ENCODE measurements at places on chromosomes 5 and 9.

- DNase-seq, result no peak
These were observed 176.7 kb upstream of the ZNF608 start for GRCh38 chr5:124923131-124923530.

- DNase-seq, result no peak
These were observed 15.8 kb downstream of the RAB14 start for GRCh38 chr9:121185774-121186403.

DNA sequence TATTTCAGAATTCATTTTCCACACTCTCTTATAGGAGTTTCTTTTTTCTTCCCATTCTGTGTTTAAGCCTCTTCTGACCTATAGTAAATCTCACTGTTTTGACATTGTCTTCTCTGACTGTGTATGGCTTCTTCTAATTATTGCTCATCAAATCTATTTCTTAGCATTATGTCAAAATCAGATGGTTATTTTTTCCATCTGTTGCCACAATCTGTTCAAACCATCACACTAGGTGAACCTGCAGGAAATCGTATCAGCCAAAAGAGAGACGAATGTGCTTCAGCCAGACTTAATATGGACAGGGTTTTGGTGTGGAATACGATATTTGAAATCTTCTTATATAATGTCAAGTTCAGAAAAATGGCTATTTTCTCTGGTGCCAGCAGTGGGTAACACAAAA is 15.9 kb upstream of the SEMA4D start:
- DNase-seq, result no peak

- DNase-seq, result no peak
These were observed 1.3 kb upstream of the PRR7 start for GRCh38 chr5:177445052-177445916.

DNA sequence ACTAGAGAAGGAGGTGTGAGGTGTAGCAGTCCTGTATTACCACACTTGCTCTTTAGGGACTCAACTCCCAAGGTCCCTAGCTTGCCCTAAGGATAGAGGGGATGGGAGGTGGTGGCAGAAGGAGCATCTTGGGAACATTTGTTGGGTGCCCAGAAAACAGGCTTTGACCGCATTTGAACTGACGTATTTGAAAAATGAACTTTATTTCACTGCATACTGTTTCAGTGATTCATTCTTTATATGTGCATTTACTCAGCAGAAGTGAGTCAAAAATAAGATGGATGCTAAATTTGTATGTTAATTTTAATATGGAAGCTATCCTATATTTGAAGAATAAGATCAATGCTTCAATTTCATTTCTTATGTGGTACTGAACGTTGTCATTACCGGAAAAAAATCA is 18.7 kb downstream of the DMRT3 start:
- no peak for DNase-seq

DNA sequence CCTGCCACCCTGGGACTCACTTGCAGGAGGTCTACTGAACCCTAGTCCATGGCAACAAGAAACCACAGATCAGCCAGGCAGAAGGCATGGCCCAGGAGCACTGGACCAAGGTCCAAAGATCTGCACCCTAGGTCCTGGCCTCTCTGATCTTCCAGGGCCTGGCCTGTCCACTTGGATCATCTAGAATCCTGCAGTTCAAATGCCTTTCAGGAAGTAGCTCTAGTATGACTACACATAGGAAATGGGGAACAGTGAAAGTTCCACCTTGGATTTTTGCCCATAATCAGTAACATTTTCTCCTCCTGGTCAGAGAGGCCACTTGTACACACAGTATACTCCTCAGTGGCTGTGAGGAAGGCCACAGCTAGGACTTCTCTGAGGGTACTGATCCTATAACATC is 11.5 kb downstream of the ANXA6 start:
- no peak for DNase-seq

- no peak for DNase-seq
These were observed 46.2 kb downstream of the LHFPL2 start for GRCh38 chr5:78602400-78602799.

DNA sequence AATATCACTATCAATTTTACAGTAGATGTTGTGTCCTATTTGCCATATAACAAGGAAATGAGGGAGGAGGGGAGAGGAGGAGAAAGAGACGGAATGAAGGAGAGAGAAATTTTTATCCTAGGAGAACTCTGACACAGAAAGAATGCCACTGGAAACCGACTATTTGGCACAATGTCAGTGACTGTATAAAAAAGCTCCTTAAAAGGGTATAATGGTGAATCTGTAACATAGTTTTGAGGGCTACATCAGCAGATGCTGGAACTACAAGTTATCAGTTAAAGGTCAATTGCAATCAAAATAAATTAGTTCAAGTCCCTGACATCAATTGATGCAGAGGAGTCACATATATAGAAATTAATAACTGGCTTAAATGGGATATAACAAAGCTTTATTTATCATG is 5.7 kb downstream of the EDIL3 start:
- no peak for DNase-seq

DNA sequence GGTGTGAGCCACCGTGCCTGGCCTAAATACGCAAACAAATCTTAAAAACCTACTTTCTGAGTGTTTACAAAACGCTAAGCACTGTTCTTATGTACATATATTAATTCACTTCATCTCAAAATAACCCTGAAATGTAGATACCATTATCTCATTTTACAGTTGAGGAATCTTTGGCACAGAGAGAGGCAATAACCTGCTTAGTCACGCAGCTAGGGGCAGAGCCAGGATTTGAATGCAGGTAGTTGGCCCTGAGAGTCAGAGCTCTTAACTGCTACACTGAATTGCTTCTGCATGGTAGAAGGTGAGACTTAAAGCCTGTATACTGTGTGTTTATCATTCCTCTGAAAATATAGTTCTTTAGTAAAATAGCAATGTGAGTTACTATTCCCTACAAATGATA is 21.9 kb downstream of the ARHGEF37 start:
- no peak for DNase-seq

GRCh38 chr9:93053781-93054331 is 4.6 kb upstream of the SUSD3 start:
- no peak for DNase-seq

- DNase-seq, result no peak
These were observed 55.9 kb downstream of the DAP start for GRCh38 chr5:10704949-10705621.

GRCh38 chr5:8299716-8300115 is 430.8 kb downstream of the MTRR start:
- DNase-seq, result no peak

DNA sequence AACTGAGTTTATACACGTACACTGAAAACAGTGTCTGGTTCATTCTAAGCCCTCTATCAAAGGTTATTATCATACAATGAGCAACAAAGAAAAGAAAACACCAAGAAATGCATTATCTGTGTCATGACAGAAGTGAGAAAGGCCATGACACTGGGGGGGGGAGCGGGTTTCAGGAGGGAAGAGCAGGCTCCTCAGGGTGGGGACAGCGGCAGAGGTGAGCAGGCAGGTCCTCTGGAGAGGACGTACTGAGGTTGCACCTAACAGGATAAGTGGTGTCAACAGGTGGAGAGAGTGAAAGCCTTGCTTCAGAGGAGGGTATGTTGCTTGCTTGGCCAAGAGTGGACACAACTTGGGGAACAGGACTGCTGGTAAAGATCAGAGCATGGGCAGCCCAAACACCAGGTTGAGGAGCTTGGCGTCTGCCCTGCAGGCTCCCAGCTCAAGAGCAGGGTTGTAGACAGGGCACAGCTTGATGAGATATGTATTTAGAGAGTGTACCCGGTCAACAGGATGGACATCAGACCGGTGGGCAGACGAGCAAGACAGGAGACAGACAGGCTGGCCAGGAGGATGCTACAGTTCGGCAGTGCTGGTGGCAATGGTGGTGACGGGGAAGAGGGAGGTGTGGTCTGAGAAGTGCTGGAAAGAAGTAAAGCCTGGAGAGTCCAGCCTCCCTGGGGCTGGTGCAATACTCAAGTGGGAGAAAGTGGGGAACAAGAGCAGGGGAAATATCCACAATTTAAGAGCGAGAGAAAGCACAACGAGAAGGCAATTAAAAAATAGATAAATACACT is 10.3 kb downstream of the WHRN start:
- DNase-seq, result no peak

GRCh38 chr5:116420540-116420939 is 154.1 kb downstream of the SEMA6A start:
- DNase-seq, result no peak

DNA sequence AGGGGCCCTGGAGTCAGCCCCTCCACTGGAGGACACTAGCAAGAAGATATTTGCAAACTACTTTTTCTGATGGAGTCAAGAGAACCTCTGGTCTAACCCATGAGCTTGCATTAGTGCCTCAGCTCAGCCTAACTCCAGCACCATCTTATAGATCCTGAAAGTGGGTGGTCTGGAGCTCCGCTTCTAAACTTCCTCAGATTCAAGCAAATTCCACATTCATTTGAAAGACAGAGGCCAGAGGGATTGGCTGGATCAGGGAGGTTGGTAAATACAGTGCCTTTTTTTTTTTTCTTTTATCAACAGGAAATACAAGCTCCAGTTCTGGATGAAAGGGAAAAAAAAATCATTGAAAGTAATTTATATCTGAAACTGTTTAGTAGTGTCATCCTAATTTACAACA is 99.9 kb downstream of the ENC1 start:
- DNase-seq, result no peak

GRCh38 chr9:3434594-3434993 is 91.2 kb downstream of the RFX3 start:
- DNase-seq, result no peak

DNA sequence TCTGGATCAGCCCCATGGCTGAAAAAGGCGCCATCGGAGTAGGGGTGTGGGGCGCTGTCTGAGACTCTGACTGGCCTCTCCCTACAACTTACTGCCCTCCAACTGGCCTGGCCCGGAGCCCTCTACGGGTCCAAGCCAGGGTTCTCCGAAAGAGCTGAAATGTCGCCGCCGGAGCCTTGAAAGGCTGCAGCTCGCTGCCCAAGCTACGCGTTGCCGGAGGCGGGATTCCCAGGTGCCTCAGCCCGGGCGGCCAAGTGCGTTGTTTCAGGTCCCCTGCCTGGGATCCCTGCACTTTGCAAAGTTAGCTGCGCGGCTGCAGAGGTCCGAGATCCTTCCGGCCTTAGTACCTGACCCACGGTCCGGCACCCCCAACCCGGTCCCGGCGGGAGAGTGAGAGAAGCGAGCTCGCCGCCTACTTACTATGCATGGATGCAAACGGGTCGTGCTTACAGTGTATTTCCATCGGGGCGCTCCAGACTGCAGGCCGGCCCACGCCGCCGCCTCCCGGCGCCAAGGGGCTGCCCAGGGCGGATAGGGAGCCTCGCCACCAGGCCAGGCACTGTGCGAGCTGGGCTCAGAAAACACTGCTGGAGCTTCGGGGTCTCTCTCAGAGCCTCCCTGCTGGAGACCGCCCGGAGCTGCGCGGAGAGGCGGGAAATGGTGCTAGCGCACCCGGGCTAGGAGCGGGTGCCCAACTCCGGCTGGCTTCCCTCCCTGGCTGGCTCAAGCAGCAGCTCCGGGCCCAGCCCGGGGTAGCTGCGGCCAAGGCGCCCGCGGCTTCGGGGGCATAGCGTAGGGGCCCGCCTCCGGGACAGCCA is 7.7 kb downstream of the PAX5 start:
- DNase-seq, result no peak

DNA sequence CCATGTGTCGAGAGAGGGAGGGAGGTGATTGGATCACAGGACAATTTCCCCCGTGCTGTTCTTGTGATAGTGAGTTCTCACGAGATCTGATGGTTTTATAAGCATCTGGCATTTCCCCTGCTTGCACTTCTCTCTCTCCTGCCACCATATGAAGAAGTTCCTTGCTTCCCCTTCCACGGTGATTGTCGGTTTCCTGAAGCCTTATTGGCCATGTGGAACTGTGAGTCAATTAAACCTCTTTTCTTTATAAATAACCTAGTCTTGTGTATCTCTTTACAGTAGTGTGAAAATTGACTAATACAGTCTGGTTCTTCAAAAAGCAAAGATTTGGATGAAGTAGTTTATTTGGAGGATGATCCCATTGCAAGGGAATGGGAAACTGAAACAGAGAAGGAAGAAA is 11.3 kb upstream of the MIER3 start:
- no peak for DNase-seq

DNA sequence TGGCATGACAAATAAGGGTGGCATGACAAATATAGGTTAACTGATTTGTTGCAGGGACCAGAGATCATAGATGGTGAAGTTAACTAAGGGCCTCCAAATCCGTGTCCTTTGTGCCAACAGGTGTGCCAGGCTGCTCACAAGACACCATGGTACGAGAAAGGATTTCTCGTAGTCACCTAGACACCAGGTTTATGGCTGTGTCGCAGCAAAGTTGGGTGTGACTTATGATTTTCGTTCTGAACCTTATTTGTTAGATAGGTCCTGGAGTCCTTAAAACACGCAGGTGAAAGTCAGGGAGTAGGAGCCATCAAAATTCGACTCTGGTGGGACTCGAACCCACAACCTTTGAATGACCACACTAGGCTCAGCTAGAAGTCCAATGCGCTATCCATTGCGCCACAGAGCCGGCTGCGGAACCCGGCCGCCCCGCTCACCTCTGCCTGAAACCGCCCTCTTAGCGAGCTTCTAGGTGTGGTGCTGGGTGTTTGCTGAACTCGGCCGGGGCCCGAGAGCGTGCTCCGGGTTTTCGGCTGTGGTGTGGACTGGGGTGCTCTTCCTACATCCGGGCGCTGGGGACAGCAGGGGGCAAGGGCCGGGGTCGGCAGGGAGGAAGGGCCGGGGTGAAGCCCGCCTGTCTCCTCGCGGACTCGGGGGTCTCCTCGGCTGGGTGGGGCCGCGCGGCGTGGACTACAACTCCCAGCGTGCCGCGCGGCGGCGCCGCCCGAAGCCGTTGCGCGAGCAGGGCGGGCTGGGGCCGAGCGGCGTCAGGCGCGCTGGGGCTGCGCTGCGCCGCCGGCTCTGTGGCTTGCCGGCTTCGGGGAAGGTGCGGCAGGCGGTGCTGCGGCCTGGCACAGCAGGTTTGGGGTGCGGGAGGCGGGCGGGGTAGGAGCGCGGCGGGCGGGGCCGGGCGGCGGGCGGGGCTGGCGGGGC is at the start of gene SLC27A4:
Gene SLC27A4, plus strand, starts transcription at position 767 of the 930 bp plus-strand sequence. CDS start 2,606 bp downstream, outside the sequence.
- DNase-seq, result no peak

GRCh38 chr9:86732514-86733171 is 214.7 kb downstream of the GAS1 start:
- no peak for DNase-seq

DNA sequence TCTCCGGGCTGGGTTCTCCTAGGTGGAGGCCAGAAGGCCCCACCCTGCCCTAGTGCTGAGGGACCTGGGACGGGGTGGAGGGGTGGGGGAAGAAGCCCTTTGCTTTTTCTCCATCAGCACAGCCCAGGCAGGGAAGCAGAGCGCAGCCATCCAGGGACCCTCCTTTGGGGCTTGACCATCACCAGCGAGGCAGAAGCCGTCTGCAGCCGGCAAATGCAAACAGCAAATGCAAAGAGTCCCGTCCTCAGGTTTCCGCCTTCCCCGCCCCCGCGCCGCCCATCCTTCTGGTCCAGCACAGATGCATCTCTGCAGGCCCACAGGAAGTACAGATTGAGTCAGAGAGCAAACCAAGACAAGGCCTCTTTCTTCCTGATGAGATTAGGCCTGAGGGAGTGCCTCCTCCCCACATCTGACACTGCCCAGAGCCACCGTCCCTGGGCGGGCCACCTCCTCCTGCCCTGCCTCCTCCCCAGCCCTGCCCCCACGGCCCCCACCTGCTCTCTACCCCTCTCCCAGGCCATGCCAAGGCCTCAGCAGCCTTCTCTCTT is 23.4 kb downstream of the CORO2A start:
- DNase-seq, result no peak

- no peak for DNase-seq
These were observed 8.1 kb downstream of the FGF18 start for GRCh38 chr5:171427318-171428167.

GRCh38 chr5:72305194-72306142 is 14.6 kb downstream of the MRPS27 start:
- DNase-seq, result no peak

- no peak for DNase-seq
These were observed 101.7 kb upstream of the DAPK1 start for GRCh38 chr9:87395804-87396479.

Measured in smooth muscle cell of the brain vasculature (primary cell).